LHCN-M2 (cell line): ENCODE measurements at places on chromosomes 11 and 22.
A peak's percentile ranks its signal among the peaks of the same experiment; 100 is the strongest.

GRCh38 chr22:39496131-39496838 lies 5.8 kb upstream of the MIEF1 start:
- DNase-seq = peak; percentile 65

GRCh38 chr22:49662681-49663080 lies 165.0 kb downstream of the BRD1 start:
- DNase-seq = no peak

DNA sequence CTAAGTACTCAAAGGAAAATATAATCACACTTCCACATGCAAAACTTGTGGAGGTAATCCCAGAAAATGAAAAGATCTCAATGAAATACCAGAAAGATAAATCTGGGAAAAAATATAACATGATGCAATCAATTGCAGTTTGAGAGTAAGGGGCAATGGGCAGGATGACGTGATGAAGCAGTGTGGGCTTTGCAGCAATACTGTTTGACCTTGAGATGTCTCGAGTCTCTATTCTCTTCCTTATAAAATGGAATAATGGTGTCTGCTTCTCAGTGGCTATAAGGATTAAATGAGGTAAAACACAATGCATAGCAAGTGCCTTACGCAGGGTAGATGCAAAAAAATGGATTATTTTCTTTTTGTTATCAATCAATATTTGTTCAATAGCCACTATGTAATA lies 447.5 kb downstream of the BUD13 start:
- no peak for DNase-seq

GRCh38 chr22:39449708-39450107 lies 7.1 kb upstream of the MGAT3 start:
- no peak for DNase-seq

DNA sequence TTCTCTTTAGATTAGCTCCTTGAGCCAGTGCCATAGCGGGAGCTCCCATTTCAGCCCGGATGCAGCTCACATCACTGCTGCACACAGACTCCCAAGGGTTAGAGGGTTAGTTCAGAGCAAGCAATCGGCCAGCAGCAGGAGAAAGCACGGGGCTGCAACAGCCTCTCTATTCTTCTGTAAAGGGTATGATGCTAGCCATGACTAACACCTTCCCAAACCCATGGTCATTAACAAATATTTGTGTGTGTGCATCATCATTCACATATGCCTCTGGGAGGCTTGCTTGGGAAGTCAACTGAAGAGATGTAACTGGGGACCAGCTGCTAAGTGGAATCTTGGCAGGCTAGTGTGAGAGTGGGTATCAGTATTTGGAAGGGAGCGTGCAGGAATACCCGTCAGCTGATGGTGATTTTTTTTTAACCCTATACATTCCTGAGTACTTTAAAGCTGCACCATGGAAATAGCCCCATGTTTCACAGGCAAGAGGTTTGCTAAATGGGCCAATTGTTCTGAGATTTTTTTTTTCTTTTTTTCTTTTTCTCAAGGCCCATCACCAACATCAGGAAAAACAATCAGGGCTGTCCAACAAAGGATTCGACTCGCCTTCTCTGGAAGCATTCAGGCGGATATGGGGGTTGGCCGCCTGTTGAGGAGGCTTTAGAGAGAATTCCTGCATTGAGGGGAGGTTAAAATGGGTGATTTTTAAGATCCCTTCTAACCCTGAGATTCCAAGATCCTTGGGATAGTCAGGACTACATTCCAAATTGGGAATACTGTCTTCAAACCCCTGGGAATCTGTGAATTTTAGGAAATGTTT lies 33.2 kb upstream of the CCDC89 start:
- peak; percentile 100 for DNase-seq

GRCh38 chr11:3216027-3216525 lies 2.5 kb downstream of the MRGPRG start:
- DNase-seq = no peak

DNA sequence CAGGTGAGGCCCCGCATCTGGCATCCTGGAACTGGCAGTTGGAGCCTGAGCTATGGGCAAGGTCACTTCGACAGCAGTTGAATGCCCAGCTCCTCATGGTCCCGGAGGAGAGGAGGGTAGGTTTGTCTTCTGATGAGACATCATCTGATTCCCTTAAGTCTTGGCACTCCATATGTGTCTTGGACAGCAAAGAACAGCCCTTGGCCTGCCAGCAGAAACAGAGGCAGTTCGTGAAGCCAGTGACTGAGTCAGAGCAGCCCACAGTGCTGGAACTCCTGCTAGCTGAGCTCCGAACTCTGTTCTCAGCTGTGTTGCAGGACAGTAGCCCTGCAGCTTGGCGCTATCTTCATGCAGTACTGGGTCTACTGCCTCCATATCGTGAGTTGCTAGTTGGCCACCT lies 1.0 kb downstream of the DNHD1 start:
- peak; percentile 8 for DNase-seq

DNA sequence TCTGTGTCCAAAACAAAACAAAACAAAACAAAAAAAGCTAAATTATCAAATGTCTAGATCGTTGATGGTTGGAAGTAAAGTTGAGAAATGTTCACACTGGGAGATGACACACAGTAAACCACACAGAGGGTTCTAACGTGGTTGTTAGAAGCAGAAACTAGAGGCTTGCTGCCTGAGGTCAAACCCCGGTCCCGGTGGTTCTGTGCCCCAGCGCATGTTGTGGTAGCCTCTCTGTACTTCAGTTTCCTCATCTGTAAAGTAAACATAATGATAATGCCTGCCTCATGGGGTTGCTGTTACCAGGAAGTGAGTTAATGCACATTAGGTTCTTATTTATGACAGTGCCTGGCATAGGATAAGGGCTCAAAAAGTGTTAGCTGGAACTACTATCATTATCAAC lies 33.4 kb downstream of the PPARA start:
- no peak for DNase-seq
